Pancreas (tissue), 10 donors: ENCODE measurements at places on chromosomes 7 and 10. TPM values are rescaled to one million over a fixed set of nuclear protein-coding genes. Genes with fewer than 3 reads are reported as not detected.

DNA sequence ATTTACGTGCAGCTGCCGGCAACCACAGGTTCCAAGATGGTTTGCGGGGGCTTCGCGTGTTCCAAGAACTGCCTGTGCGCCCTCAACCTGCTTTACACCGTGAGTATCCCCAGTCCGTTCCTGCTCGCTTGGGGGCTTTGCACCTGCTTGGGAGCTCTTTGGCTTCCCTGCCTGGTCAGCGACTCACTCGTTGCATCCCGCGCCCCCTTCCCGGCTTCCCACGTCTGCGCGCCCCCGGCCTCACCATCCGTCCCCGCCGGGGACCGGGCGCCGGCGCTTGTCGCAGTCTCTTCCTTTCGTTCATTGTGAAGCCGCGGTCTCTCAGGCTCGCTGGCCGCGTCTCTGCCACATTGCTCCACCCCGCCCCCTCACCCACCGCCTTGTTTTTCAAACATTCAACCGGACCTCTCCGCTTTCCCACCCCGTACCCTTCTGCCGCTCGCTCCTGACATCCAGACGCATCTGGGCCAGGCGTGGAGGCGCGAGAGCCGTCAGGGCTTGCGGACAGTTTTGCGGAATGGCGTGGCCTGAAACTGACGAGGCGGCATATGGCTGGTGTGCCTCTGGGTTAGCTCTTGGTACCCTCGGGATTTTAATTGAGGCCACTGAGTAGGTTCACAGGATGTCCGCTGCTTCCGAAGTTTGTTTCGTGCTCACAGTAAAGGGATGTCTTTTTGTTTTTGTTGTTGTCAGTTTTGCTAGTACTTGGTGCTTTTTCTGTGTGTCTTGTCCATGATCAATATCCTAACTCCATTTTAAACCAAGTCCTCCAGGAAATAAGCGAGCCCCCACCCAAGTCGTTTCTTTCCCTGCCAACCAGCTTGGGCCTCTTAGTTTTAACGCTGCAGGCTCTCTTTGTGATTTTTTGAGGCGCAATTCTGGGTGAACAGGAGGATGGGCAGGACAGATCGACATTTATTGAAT is 639 bp downstream of the TSPAN13 start:
- no peaks in the 10 kb centered on the region for H3K27me3 ChIP-seq
- peaks cover 21% of the 10 kb centered on the region for H3K4me1 ChIP-seq
- peak overlapping the region; percentile 56 for H3K27ac ChIP-seq
- H3K36me3 ChIP-seq = no peaks in the 10 kb centered on the region
- DNase-seq = peak; percentile 79
- peak overlapping the region; percentile 79 for H3K4me3 ChIP-seq

The ZPBP gene
- total RNA-seq = not detected

The TAS2R3 gene
- total RNA-seq = 0.76 TPM

- no peak for DNase-seq
- no peaks in the 10 kb centered on the region for H3K36me3 ChIP-seq
- H3K4me3 ChIP-seq = no peak overlapping the region
Observed at GRCh38 chr10:132582771-132583170, 45.2 kb downstream of the INPP5A start.

GRCh38 chr7:91518058-91518457 is 253.8 kb downstream of the FZD1 start:
- H3K4me3 ChIP-seq = no peak overlapping the region
- no peak overlapping the region for H3K27ac ChIP-seq
- no peaks in the 10 kb centered on the region for H3K27me3 ChIP-seq
- no peaks in the 10 kb centered on the region for H3K4me1 ChIP-seq
- H3K36me3 ChIP-seq = no peaks in the 10 kb centered on the region

DNA sequence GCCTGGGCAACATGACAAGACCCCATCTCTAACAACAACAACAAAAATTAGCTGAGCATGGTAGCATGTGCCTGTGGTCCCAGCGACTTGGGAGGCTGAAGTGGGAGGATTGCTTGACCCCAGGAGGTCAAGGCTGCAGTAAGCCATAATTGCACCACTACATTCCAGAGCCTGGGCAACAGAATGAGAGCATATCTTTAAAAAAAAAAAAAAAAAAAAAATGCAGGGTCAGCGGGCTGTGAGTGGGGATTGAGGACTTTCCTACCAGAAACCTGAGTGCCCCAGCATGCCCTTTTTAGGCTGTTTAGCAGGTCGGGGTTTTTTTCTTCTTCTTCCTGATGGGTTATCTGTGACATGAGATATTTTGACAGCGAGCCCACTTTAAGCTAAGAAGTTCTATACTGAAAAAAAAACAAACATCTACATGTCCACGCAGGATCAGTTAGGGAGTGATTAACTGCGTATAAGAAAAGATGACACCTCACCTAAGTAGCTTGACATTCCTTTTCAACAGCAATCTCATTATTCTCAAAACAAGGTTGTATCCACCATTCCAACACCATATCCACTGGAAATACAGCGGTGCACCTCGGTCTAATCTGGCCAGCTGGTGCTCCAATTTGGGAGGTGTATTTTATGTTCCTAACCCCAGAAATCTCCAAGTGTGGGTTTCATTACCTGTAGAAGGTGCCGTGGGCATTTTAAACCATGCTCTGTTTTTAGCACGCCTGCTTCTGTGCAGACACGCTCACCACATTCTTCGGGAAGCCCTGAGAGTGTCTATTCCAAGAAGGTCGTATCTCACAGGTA is 13.8 kb upstream of the RFC2 start:
- no peaks in the 10 kb centered on the region for H3K36me3 ChIP-seq
- no peak for DNase-seq
- H3K4me1 ChIP-seq = no peaks in the 10 kb centered on the region
- H3K27ac ChIP-seq = no peak overlapping the region
- no peak overlapping the region for H3K4me3 ChIP-seq
- H3K27me3 ChIP-seq = no peaks in the 10 kb centered on the region

- no peaks in the 10 kb centered on the region for H3K27me3 ChIP-seq
- H3K4me3 ChIP-seq = no peak overlapping the region
- H3K4me1 ChIP-seq = no peaks in the 10 kb centered on the region
- no peak for DNase-seq
Observed at GRCh38 chr7:152200395-152200794, 174.9 kb downstream of the GALNT11 start.

The TDRD1 gene
- total RNA-seq = 1.8 TPM

DNA sequence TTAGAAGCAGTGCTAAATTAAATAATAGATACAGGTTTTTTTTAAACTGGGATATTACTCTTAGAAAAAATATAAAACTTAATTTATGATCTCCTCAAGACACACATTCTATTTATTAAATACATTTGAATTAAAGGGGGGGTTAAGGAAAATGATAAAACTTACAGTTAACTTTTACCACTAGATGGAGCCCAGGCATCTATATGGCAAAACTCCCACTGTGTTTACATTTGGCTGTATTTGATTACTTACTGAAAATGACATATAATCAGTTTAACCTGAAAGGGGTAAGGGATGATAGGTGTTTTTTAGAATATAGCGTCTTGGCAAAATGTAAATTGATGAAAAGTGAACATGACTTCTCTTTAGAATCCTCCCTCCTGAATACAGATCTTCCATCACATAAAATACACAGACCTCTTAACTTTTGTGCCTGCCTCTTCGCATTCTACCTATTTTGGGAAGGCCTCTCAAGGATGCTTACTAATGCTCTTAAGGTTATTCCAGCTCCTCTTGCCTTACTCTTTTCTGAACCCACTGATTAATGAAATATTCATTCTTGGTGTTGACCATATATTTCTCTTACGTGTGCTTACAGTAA is 235.7 kb downstream of the AGMO start:
- no peaks in the 10 kb centered on the region for H3K36me3 ChIP-seq
- DNase-seq = no peak
- H3K4me3 ChIP-seq = no peak overlapping the region
- no peaks in the 10 kb centered on the region for H3K4me1 ChIP-seq
- H3K27me3 ChIP-seq = no peaks in the 10 kb centered on the region
- H3K27ac ChIP-seq = no peak overlapping the region

GRCh38 chr10:52597189-52597863 is 175.3 kb downstream of the MBL2 start:
- H3K4me1 ChIP-seq = no peaks in the 10 kb centered on the region
- no peak overlapping the region for H3K27ac ChIP-seq
- H3K27me3 ChIP-seq = no peaks in the 10 kb centered on the region

GRCh38 chr7:95324431-95324830 is at the start of gene PON1:
Gene PON1, minus strand, starts transcription at chr7:95324532. Its CDS starts 57 bp downstream, at chr7:95324475.
- no peaks in the 10 kb centered on the region for H3K4me1 ChIP-seq
- DNase-seq = no peak
- no peak within 1 kb of the TSS for H3K4me3 ChIP-seq
- H3K36me3 ChIP-seq = no peaks in the 10 kb centered on the region
- no peaks in the 10 kb centered on the region for H3K27me3 ChIP-seq
